Memory B cell (primary cell): ENCODE measurements at places on chromosomes 4 and X.

DNA sequence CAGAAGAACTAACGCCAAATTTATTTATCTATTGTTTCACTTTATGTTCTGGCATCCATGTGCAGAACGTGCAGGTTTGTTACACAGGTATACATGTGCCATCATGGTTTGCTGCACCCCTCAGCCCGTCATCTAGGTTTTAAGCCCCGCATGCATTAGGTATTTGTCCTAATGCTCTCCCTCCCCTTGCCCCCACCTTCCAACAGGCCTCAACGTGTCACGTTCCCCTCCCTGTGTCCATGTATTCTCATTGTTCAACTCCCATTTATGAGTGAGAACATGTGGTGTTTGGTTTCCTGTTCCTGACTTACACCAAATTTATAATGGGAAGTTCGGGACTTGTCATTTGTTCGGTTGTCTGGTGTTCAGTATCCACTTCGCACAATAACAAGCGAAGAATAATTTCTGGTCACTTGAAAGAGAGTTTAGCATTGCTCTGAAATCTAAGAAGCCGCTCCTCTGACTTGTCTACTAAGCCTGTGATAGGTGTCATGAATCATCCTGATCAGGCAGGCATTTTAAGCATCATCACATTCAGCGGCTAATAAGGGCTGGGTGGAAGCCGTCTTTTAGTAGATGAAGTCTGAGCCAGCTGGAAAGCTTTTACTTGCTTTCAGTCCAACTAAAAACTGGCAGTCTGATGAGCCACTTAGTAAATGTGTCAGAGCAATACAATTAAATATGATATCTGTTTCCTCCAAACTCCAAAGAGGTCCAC, 1065.7 kb upstream of the PABPC4L start:
- H3K36me3 ChIP-seq, result no peaks in the 10 kb centered on the region
- H3K4me1 ChIP-seq, result no peaks in the 10 kb centered on the region
- H3K27me3 ChIP-seq, result no peaks in the 10 kb centered on the region
- H3K4me3 ChIP-seq, result no peak overlapping the region

DNA sequence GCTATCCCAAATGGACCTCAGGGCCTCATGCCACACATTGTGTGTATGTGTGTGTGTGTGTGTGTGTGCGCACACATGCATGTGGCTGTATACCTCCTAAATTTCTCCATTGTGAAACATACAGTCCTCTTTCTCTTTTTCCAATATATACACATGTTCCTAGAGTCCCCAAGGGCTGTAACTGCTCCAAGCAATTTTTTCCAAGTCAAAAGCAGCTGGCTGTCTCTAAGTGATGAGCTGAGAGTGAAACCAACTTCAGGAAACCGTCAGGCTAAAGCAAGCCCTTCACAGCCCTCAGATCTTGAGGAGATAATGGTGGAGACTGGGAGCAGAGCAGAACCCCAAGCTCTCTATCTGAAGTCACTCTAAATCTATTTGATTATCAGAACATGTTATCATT, 496.1 kb upstream of the DIPK2B start:
- peaks cover 3% of the 10 kb centered on the region for H3K4me1 ChIP-seq
- no peak for DNase-seq
- no peak overlapping the region for H3K27ac ChIP-seq
- H3K4me3 ChIP-seq, result no peak overlapping the region
- H3K27me3 ChIP-seq, result no peaks in the 10 kb centered on the region

DNA sequence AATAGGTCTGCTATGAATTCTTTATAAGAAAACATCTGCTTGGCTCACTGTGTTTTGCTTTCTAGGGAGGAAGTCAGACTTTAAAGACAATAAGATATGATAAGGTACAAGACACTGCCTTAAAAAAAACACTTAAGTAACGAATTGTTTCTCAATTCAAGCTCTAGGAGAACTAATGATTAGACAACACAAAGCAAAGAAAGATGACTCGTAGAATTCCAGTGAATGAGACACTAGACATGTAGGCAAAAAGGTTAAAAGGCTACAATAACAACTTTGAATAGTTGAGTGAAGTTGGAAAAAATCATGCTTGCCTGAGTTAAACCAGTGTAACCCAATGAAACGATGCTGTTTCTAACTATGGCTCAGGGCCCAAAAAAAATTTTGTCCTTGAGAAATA, 344.4 kb upstream of the ACTRT1 start:
- no peaks in the 10 kb centered on the region for H3K36me3 ChIP-seq
- H3K27ac ChIP-seq, result no peak overlapping the region
- no peak overlapping the region for H3K4me3 ChIP-seq
- no peak for DNase-seq
- no peaks in the 10 kb centered on the region for H3K27me3 ChIP-seq
- no peaks in the 10 kb centered on the region for H3K4me1 ChIP-seq

- H3K36me3 ChIP-seq, result peaks cover 3% of the 10 kb centered on the region
- no peaks in the 10 kb centered on the region for H3K4me1 ChIP-seq
- no peak overlapping the region for H3K27ac ChIP-seq
- H3K4me3 ChIP-seq, result no peak overlapping the region
- H3K27me3 ChIP-seq, result no peaks in the 10 kb centered on the region
- no peak for DNase-seq
These were observed 56.4 kb downstream of the USP38 start for GRCh38 chr4:143240939-143241679.

GRCh38 chrX:125089761-125090445, 229.8 kb upstream of the TEX13C start:
- H3K4me1 ChIP-seq, result no peaks in the 10 kb centered on the region
- H3K36me3 ChIP-seq, result no peaks in the 10 kb centered on the region
- no peak overlapping the region for H3K27ac ChIP-seq
- DNase-seq, result no peak
- no peaks in the 10 kb centered on the region for H3K27me3 ChIP-seq

DNA sequence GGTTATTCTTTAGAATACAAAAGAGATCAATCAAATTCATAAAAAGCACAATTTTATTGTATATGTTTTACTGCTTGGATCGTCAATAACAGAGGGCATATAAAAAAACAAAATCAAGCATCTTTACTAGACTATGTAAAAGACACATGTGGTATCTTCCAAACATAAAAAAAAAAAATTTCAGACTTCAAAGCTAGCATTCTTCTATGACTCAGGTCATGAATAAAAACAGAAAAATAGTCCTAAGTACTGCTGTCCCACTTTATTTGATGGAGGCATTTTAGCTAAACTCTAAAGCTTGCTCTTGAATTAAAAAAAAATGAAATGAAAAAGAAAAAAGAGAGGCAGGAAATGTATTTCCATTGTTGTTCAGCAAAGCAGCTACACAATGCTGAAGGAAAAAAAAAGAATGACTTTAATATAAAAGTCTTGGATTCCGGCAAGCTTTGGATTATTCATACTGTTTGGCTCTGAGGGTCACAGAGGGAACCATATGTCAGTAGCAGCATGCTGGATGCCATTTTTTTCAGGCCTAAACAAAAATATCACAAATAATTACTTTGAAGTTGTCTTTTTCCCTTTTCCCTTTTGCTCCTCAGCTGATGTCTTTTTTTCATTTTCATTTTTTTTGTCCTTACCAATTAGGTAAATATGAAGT, 249.1 kb upstream of the DIAPH2 start:
- H3K4me3 ChIP-seq, result no peak overlapping the region
- H3K27me3 ChIP-seq, result peaks cover 3% of the 10 kb centered on the region
- no peaks in the 10 kb centered on the region for H3K4me1 ChIP-seq
- DNase-seq, result no peak

DNA sequence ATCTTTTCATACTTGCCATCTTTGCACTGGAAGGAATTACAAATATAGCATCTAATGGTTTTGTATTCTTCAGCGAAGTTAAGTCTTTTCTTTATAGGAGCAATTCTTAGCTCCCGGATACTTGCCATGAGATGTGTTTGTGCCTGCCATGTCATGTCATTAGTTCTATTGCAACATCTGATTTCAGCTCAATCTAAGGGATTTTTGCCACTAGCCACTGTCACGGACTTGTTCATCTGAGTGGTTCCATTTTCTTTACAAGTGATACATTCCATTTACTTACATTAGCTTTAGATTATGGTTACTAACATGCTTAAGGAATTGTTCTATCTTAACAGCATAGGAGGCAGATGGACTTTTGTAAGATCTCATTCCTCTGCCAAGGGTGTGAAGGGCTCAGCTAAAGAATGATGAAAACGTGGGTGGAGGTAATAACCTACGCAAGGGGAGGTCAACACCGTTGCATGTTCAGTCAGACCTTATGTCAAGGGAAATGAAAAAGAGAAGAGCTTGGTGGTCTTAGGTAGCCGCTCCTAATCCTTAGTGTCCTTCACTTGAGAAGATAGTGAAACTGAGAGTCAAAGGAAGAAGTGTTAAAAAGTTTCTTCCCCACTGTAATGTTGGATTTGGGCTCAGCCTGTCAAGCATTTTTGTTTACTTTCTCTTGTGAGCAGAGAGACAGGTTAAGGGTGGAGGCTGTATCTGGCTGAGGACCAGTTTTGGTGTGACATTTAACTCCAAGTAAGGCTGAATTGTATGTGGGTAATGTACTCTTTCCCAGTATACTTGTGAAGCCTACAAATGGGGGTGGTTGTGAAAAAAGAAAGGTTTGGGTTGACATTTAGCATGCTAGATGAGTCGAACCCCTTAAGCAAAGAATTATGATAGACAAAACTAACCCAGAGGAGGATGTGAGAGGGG, 3.6 kb upstream of the KLHL2 start:
- no peak for DNase-seq
- no peak overlapping the region for H3K4me3 ChIP-seq
- H3K27ac ChIP-seq, result no peak overlapping the region
- H3K4me1 ChIP-seq, result peaks cover 15% of the 10 kb centered on the region
- no peaks in the 10 kb centered on the region for H3K27me3 ChIP-seq
